ENCODE measurements at places on chromosomes 2 and 18.

DNA sequence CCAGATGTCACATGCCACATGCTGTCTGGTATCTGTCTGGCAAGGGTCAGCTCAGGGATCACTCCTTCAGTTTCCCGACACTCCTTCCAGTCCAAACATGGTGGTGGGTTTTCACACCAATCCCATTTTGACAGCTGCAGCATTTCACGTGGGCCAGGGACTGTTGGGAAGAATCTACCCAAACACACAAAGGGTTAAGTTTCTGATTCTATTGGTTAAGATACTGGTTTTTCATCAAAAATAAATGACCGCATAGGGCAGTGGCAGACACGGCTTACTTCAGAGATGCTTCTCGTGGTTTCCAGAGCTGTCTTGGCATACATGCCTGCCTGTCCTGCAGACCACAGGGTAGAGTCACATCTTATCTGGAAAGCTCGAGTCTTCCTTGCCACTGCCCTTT lies 79.7 kb downstream of the PSMG2 start:
- no peak for DNase-seq

- no peak for DNase-seq
Measured at GRCh38 chr2:190327867-190328572, 8.4 kb upstream of the HIBCH start.

DNA sequence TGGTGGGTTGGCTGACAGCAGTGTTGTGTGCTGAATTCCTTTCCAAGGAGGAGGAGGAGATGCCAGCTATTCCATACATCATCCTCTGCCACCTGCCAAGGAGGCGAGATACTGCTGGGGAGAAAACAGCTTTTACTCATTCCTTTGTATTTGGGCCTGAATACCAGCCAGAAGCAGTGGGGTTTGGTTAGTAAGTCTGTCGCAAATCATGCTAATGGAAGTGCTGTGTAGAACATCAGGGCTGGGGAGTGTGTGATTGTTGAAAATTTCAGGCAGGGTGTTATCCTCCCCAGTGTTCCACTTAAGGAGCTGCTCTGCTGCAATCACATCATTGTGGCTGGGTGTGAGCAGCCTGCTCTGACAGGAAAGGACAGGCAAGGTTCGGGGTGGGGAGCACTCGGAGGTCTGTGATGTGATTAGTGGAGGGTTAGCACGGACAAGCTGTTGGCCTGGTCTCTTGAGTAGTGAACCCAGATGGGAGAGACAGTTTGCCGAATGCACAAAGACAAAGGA lies 128.2 kb upstream of the DLX2 start:
- DNase-seq: no peak

- DNase-seq: no peak
Measured at GRCh38 chr2:98535971-98536677, 72.2 kb downstream of the COA5 start.

DNA sequence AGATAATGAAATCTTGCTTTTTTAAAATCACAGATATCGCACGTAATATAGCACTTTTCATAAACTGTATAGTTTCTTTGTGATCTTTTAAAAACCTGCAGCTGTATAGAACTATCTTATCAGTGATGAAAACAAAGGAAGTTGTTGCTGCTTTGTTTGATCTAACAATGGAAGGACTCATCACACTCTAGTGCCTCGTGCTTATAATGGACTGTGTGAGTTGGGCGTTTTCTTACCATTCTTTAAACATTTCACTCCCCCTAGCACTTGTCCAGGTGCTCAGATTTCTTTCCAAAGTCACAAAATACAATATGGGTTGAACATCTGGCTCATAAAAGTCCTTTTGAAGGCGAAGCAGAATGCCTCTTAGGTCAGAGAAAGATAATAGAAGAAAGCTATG lies 94.8 kb upstream of the SPATS2L start:
- DNase-seq: no peak

DNA sequence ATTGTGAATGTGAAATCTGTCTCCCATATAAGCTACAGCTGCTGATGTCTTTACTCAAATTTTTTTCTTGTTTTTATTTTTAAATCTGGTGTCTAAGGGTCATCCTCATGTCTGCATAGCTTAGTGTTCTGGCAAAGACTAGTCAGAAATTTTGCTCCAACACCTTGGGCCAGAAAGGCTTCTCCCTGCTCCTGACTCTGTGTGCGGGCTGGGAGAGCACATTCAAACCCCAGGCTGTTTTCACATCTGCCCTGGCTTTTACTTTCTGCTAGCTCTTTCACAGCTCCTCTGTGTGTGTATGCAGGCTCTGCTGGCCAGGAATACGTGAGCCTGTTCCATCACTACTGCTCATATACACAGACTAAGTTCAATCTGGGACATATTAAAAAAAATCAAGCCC lies 102.9 kb upstream of the RIOK3 start:
- no peak for DNase-seq

DNA sequence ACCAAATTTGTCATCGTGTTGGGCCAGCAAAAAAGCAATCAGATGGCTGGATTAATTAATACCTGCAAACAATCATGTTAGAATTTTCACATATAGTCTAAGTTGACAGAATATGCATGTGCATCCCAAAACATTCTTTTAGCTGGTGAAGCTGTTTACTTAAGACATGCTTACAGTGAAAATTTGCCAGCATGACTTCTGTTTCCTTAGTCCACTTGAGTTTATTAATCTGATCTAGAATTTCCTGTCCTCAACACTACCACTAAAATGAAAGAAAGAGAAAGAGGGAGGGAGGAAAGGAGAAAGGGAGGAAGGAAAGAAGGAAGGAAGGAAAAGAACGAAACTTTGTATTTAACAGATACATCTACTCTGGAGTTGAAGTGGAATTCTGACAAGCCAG lies 2109.9 kb upstream of the PIK3C3 start:
- DNase-seq: no peak

DNA sequence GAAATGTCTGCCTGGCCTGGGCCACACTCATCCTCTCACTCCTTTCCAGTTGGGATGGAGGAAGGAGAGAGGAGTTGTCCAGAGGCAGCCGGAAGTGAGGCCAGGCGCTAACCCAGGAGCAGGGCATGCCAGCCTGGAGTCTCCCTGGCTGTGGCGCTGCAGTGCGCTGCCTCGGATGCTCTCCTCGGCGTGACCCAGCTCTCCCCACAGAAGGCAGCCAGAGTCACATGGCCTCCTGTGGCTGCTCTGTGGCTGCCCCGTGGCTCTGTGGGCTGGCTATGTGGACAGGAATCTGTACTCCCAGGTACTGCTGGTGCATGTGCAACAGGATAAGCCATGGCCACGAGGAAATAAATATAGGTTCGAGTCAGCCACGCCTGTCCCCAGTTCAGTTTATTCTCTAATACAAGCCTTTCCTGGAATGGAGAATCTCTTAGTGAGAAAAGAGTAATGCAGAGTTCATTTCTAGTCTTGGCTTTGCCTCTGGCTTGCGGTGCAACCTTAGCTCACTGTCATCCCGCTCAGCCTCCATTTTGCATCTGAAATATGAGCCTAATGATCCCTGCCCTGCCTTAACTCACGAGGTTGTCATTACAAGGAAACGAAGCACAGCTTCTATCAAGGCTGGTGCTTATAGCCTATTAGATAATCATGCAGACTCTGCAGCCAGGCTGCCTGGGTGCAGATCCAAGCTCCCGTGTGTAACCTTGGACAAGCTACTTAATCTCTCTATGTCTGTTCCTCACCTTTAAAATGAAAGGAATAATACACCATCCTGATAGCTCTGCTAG lies 106.3 kb downstream of the ANTXR1 start:
- DNase-seq: no peak

DNA sequence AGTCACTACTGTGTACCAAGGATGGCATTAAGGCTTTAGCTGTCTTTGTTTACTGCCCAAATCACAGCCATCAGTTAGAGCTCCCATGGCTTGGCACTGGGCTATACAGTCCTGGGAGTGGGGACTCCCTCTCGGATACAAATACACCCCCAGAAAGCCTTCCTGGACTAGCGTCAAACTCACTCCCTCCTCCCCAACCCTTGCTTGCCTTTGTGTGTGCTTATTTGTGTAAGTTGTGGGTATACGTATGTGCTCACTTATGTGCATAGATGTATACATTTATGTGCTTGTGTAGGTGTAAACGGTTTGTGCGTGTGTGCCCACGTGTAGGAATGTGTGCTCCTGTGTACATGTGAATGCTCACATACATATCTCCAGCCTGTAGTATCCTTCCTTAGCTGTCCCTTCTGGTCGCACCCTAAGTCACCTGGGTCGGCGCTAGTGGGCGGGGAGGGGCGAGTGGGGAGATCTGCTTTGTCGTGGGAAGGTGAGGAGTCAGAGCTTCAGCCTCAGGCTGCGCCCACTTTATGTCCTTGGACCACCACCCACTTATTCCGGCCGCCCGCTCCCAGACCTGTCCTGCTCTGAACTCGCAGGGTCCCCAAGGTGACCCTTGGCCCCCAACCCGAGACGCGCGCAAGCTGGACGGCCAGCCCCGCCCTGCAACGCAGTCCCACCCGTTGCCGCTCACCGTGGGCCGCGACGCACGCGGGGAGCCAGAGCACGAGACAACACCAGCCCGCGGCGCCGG lies 461 bp downstream of the PRADC1 start:
- no peak for DNase-seq

DNA sequence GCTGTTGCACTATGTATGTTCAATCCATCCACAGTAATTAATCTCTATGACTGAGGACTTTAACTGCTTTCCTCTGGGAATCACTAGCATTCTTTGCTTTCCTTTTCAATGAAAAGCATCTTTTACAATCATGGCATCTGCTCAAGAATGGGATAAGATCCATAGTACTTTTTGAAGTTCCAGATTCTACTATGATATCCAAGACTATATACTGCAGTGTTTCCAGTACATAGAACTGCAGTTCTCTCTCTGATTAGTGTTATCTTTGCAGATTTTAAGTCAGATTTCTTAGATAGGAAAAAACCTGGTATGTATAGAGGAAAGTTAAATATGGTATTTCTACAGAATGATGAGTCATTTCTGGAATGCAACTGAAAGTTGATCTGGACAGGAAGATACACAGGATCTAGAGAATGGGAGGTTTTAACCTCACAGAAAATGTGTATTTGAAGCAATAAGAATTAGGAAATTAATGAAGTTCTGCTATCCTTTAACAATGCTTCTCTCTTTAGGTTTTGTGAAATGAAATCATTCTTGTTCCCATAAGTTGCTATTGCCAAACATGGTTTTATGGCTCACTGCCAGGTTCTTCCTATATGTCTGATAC lies 670.7 kb downstream of the ERBB4 start:
- DNase-seq: no peak

- DNase-seq: no peak
Measured at GRCh38 chr18:77086656-77087392, 45.8 kb downstream of the MBP start.

GRCh38 chr2:167784084-167784425 lies 463.3 kb downstream of the STK39 start:
- no peak for DNase-seq

- no peak for DNase-seq
Measured at GRCh38 chr2:225494100-225494459, 94.6 kb downstream of the NYAP2 start.

- DNase-seq: no peak
Measured at GRCh38 chr18:56246916-56247315, 391.5 kb downstream of the TXNL1 start.

GRCh38 chr2:178111743-178112142 lies 494 bp upstream of the RBM45 start:
- no peak for DNase-seq

DNA sequence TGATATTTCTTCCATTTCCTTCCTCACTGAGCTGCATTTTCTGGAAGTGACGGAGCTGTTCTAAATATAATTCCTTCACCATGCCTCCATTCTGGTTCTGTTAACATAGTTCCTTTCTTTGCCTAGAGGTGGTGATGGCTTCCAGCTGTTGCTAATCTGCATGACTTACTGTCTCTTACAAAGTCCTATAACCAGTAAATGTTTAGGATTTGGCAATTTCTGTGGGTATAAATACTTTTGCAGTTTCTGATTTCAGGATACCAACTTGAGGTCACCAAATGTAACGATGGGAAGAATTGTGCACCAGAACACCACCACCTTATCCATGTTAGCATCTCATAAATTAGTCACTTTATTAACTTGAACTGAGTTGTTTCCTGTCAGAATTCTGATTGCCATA lies 101.7 kb upstream of the FN1 start:
- no peak for DNase-seq

DNA sequence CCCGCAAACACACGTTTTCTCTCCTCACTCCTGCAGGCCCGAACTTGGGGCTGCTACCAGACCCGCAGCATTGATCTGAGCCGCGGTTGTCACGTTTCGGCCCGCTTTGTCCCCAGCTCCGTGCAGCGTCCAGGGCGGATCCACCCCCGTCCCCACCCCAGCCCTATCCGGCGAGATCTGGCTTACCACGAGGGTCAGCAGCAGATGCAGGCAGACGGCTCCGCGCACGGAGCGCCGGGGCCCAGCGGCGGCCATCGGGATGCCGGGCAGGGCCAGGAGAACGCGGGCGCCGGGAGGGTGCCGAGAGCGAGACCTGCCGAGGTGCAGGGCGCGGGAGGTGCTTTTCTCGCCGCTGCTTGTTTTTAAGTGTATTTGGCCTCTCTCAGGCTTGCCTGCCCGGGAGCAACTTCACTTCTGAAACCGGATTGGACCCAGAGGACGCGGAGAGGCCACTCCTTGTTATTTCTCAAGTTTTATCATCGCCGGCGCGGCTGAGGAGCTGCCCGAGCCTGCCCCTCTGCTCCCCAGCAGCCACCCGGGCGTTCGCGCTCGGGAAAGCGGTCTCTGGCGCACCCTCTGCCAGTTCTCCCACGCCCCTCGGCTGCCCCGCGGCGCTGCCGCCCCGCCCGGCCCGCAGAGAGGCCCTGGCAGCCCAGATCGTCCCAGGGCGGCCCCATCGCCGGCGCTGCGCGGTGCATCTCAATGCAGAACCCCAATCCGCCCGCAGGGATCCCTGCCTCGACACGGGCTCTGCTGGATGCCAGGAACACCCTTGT lies at the start of gene DSC3:
DSC3 (minus strand) TSS at position 337 of the 776 bp plus-strand sequence; CDS start at position 255, 82 bp downstream.
- peak; percentile 72 for DNase-seq

- no peak for DNase-seq
Measured at GRCh38 chr2:187655001-187655400, 100.8 kb upstream of the TFPI start.

DNA sequence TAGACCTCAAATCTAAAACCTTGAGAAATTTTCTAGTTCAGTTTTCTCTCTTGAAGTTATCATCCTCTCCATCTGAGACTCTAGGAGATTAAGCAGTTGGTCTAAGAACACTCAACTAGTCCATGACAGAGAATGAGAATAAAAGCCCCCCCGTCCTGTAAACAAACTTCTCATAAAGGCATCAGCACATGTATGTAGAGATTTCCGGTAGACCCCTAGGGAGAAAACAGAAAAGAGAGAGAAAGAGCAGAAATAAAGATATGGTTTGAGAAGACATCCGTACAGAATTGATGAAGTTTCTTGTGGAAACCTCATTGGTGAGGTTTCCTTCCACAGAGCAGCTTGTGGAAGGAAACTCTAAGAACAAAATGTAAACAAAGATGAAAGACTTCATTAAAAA lies 3.2 kb upstream of the GPR155 start:
- no peak for DNase-seq

Measured in HEK293T (cell line).